ENCODE measurements at places on chromosomes 1 and 21.

- no peak for DNase-seq
These were observed 49.0 kb downstream of the MAGI3 start for GRCh38 chr1:113439277-113439670.

DNA sequence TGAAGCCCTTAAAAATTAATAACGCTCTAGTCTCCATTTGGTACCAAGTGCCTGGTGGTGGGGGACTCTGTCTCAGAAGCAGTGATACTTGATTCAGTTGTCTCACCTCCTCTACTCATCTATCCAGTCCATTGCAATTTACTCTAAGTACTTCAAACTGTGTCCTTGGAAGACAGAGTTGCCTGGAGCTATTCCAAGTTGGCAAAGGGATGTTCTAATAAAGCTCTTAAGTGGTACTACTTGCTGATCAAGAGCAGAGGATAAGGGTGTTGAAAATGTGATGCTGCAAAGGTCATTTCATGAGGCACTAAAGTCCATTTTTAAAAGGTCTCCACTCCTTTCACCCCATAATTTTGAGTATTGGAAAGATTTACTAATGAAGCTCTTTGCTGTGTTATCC, 142.2 kb downstream of the NFIA start:
- no peak for DNase-seq

DNA sequence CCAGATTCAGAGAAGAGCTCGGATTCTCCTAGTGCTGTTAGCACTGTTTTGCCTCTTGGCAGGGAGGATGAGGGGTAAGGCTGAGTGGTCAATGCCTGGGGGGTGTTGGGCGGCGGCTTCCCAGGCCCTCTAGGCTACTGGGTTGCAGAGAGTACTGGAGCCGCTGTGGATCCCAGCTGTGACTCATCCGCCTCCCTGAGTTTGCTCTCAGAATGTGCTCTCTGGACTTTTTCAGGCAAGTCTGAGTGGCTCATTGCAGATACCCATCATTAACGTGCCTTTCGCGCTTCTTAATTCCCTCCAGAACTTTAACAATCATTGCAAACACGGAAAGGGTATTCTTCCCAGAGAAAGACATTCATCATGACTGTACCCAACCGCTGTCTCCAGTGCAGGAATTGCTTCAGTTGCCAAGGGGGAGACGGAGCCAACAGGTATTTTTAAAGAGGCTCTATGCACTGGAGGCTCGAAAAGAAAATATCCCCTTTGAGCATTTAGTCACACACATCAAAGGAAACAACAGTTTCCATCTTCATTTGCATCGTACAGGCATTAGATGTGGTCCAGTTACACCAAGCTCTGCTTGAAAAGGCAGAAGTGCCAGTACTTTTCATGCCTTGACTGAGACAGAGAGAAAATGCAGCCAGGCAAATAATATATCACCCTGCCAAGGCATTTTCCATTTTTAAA, 14.4 kb upstream of the CAMTA1 start:
- DNase-seq = no peak

GRCh38 chr1:183301239-183301638, 115.2 kb downstream of the LAMC2 start:
- no peak for DNase-seq

DNA sequence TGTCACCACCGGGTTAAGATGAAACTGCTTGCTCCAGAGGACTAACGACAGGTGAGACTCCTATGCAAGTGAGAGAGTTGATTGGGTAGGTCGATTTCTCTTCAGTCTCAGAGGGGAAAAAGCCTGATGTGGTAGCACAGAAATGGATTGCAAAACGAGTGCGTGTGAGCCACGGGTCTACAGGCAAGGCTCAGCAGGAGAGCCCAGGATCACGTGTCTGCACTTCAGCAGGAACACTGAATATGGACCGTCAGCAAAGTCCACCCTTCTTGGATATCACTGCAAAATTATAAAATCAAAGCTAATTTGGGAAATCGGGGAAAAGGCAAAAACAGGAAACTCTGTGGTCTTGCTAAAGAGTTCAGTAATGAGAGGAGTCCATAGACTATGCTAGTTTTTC, 107.7 kb upstream of the ZNF648 start:
- no peak for DNase-seq
